ENCODE measurements at places on chromosomes 16 and 17. TPM values are rescaled to one million over a fixed set of nuclear protein-coding genes. Genes with fewer than 3 reads are reported as not detected.

TEKT3 gene
- 0.21 TPM for polyA plus RNA-seq

LLGL1 gene
- polyA plus RNA-seq: 31.4 TPM

HIC1 gene
- 6.4 TPM for polyA plus RNA-seq

UTS2R gene
- polyA plus RNA-seq: not detected

TGFB1I1 gene
- 29.7 TPM for polyA plus RNA-seq

STAC2 gene
- polyA plus RNA-seq: 0.08 TPM

SPDYE4 gene
- polyA plus RNA-seq: not detected

C1QTNF1 gene
- 11.6 TPM for polyA plus RNA-seq

BEAN1 gene
- not detected for polyA plus RNA-seq

PIMREG gene
- polyA plus RNA-seq: 19.6 TPM

CIITA gene
- polyA plus RNA-seq: 0.23 TPM

EPX gene
- polyA plus RNA-seq: not detected

EPN3 gene
- polyA plus RNA-seq: 0.06 TPM

KRT26 gene
- not detected for polyA plus RNA-seq

ALDH3A1 gene
- polyA plus RNA-seq: 0.79 TPM

TBX2 gene
- 37.8 TPM for polyA plus RNA-seq

KRT31 gene
- polyA plus RNA-seq: 0.03 TPM

FNDC8 gene
- polyA plus RNA-seq: not detected

KRT13 gene
- polyA plus RNA-seq: 0.39 TPM

G6PC1 gene
- polyA plus RNA-seq: not detected

METRN gene
- 52.4 TPM for polyA plus RNA-seq

CCL2 gene
- polyA plus RNA-seq: 210 TPM

CNGB1 gene
- 0.05 TPM for polyA plus RNA-seq

CEMP1 gene
- not detected for polyA plus RNA-seq

HBA1 gene
- polyA plus RNA-seq: not detected

TMIGD1 gene
- polyA plus RNA-seq: not detected

ITGB3 gene
- polyA plus RNA-seq: 4.6 TPM

HS3ST6 gene
- 0.03 TPM for polyA plus RNA-seq

MARCHF10 gene
- 0.16 TPM for polyA plus RNA-seq

FBXW10B gene
- polyA plus RNA-seq: 1.7 TPM

LHX1 gene
- polyA plus RNA-seq: not detected

NDUFB10 gene
- polyA plus RNA-seq: 468 TPM

TCAP gene
- polyA plus RNA-seq: 0.67 TPM

EMC8 gene
- 45.9 TPM for polyA plus RNA-seq

CD19 gene
- not detected for polyA plus RNA-seq

DHRS7C gene
- not detected for polyA plus RNA-seq

RAB26 gene
- polyA plus RNA-seq: 19.5 TPM

KCNAB3 gene
- polyA plus RNA-seq: 4.4 TPM

JPH3 gene
- polyA plus RNA-seq: 0.25 TPM

C17orf67 gene
- 1.6 TPM for polyA plus RNA-seq

KCNG4 gene
- polyA plus RNA-seq: 0.02 TPM

STUB1 gene
- 323 TPM for polyA plus RNA-seq

HSD11B2 gene
- polyA plus RNA-seq: 0.19 TPM

RMI2 gene
- 5.6 TPM for polyA plus RNA-seq

TP53TG3C gene
- polyA plus RNA-seq: 0.76 TPM

SPAG9 gene
- polyA plus RNA-seq: 32.1 TPM

TMEM100 gene
- 1.7 TPM for polyA plus RNA-seq

SEPTIN1 gene
- 0.13 TPM for polyA plus RNA-seq

PPY gene
- not detected for polyA plus RNA-seq

ATP2A1 gene
- 3.0 TPM for polyA plus RNA-seq

MEIOB gene
- not detected for polyA plus RNA-seq

PYDC1 gene
- not detected for polyA plus RNA-seq

SPN gene
- 0.10 TPM for polyA plus RNA-seq

LYRM1 gene
- 21.9 TPM for polyA plus RNA-seq

PRAC1 gene
- not detected for polyA plus RNA-seq

CRHR1 gene
- polyA plus RNA-seq: 0.31 TPM

KRT20 gene
- not detected for polyA plus RNA-seq

AGRP gene
- not detected for polyA plus RNA-seq

MPRIP gene
- 69.8 TPM for polyA plus RNA-seq

Measured in SK-N-SH (cell line).